ENCODE measurements at places on chromosomes 7 and 10.

DNA sequence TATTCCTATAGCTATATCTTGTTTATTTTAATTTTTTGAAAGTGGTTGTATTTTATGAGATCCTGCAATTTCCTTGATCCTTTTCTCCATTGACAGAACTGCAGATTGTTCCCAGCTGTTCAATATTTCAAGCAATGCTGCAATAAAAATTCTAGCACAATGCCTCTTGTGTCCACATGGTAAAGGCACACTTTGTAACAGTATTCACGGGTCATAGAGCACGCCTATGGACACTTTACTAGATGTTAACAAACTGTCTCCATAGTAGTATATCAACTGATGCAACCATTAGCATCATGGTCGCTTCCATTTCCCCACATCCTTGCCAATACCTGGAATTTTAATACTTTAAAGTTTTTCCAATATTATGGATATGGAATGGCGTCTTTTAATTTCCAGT, 123.9 kb upstream of the FZD8 start:
- no peak overlapping the region for H3K4me3 ChIP-seq
- H3K27ac ChIP-seq = no peak overlapping the region
- no peaks in the 10 kb centered on the region for H3K36me3 ChIP-seq
- no peak for DNase-seq
- H3K27me3 ChIP-seq = no peaks in the 10 kb centered on the region
- H3K4me1 ChIP-seq = no peaks in the 10 kb centered on the region

DNA sequence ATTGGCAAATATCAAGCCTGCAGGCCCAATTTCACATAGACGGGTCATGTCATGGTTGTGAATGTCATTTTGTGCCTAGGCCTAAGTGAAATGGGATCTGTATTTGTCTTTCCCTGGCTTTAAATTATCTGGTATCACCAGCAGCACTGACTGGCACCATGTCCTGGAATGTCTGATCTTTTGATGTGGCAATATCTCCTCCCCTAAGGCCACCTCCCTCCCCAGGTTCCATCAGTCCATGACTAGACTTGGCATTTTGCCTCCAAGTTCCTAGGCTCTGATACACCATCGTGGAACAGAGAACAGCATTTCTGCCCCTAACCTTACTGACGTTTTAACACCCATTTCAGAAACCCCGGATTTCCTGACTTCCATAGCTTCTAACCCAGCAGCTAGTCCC, 513.9 kb downstream of the GALNT17 start:
- DNase-seq = no peak
- H3K4me3 ChIP-seq = no peak overlapping the region
- no peaks in the 10 kb centered on the region for H3K27me3 ChIP-seq
- no peak overlapping the region for H3K27ac ChIP-seq
- no peaks in the 10 kb centered on the region for H3K36me3 ChIP-seq

- no peak for DNase-seq
- H3K27ac ChIP-seq = no peak overlapping the region
- H3K27me3 ChIP-seq = no peaks in the 10 kb centered on the region
- no peaks in the 10 kb centered on the region for H3K4me1 ChIP-seq
These were observed 146.8 kb downstream of the PKD1L1 start for GRCh38 chr7:47801423-47801822.

DNA sequence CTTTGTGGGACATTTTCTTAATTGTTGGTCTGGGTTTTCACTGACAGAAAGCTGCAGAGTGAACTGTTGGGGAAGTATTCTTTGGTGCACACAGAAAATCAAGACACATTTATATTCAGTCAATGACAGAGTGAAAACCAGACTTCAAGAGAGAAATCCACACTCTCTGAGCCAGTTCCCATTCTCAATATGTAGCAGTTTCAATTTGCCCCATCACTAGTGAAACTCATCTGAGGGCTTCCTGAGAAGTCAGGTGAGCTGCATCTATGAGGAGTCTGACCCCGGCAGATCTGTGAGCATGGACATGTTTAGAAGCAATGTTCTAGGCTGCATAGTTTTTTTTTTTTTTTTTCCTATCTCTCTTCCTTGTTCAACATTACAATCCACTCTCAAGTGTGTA, 163.7 kb upstream of the AHR start:
- no peak overlapping the region for H3K4me3 ChIP-seq
- no peak for DNase-seq
- H3K4me1 ChIP-seq = no peaks in the 10 kb centered on the region
- no peaks in the 10 kb centered on the region for H3K36me3 ChIP-seq
- H3K27ac ChIP-seq = no peak overlapping the region

Measured in heart left ventricle (tissue), 16 donors.